ENCODE measurements at places on chromosomes 1 and 21. TPM values are rescaled to one million over a fixed set of nuclear protein-coding genes. Genes with fewer than 3 reads are reported as not detected.

GRCh38 chr1:213374369-213374768 lies 323.3 kb downstream of the RPS6KC1 start:
- peak; percentile 74 for DNase-seq

DNA sequence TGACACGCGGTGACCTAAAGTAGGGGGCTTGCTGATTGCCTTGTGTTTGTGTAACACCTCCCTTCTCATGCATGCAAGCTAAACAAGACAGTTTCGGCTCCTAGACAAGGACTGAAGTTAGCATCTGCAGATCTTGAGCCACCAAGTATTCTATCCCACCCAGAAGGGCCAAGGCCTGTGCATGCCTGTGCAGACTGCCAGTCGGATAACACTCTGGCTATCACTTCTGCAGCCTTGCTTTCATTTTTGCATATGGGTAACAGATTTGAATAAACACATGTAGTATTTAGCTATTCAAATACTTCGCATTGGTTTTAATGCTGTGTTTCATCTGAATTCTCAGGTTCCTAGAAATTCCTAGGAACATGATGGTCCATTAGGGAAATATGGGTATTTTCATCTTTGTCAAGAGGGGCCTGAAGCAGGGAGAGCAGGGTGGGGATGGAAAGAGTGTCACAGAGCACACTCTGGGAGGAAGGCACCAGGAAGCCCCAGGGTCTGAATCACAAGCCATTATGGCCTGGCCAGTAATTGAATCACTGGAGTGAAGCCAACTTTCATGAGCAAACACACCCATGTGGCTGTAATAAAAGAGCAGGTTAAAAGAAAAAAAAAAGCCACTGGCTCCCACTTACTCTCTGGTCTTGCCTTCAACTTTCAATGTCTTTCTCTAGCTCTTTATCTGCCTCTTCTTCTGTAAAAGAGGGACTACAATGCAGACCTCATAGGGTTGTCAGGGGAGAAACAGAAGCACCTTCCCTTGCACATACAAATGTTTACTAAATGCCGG lies 28.3 kb downstream of the GADD45A start:
- DNase-seq, result peak; percentile 94

- DNase-seq, result no peak
Observed at GRCh38 chr1:36027766-36028165, 56.1 kb upstream of the TEKT2 start.

- no peak for DNase-seq
Observed at GRCh38 chr1:201275253-201275666, 8.0 kb upstream of the PKP1 start.

FOXO6 gene
- total RNA-seq, result 0.05 TPM

DNA sequence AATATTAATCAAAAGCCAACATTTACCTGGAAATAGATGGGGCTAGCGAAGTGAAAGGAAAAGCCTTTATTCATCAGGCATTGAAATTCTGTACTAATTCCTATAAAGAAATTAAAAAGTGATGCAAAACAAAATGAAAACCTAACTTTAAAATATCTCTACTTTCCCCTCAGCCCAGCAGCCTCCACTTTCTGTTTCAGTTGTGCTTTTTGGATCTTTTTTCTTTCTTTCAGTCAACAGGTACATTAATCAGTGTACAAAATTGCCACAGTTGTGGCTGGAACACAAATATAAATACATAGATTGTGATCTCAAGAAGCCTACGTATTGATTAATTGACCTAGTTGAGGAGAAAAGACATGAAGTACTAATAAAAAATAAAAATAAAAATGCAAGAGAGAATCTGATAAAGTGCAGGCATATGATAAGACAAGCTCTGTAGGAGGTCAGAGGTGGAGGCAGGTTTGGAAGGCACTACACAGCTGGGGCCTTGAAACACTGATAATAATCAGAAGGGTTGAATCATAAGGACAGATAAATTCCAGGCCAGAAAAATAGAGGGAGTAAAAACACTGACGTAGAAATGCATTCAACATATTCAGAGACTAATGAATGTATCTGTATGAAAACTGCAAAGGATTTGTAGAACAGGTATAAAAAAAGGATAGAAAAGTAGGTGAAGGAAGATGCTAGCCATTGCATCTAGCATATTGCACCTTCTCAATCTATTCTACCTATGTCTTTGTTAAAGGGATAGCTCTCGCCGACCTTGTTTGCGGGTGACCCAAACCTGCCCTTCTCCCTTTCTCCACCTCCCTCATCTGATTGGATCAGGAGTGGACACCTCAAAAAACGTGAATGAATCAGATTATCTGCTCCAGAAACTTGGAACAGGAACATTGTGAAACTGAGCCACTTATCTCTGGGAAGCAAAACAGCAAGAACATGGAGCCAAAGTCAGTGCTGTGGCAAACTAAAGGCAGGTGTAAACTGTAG lies 607.8 kb upstream of the ADGRL2 start:
- no peak for DNase-seq

CFH gene
- 74.4 TPM for total RNA-seq

- no peak for DNase-seq
Observed at GRCh38 chr1:176789571-176790090, 326.7 kb downstream of the PAPPA2 start.

GTF2B gene
- total RNA-seq, result 32.7 TPM
